Hematopoietic multipotent progenitor cell (in vitro differentiated cells): ENCODE measurements at places on chromosomes 2 and 18. TPM values are rescaled to one million over a fixed set of nuclear protein-coding genes. Genes with fewer than 3 reads are reported as not detected.

DNA sequence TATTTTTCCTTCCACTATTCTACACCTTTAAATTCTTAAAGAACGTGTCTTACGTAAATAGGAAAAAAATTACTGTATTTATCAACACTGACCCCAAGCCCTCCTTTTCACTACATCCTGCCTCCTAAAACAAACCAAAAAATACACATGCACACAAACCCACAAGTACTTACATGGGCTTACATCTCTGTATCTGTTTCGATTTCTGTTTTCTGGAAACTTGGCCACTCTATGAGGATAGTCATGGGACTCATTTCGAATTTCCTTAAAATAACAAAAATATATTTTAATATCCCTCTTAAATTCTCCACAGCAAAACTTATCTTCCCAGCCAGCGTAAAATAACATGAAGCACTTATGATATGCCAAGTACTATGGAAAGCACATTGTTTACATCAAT lies 25.0 kb downstream of the PTPN2 start:
- DNase-seq = no peak

DNA sequence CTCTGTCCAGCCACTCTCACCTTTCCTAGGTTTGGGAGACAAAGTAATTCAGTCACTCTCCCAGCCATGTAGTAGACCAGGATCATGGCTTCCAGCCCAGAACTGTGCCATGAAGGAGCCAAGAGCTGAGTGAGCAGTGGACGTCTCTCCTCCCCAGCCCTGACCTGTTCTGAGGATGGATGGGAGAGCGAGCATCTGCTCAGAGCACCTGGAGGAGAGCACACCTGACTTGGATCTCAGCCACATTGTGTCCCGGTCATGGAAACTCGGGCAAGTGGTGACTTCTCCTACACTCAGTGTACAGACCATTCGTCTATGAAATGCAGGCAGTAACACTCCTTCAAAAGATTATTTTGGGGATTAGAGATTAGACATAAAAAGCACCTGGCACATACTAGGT lies 299.7 kb downstream of the TNS1 start:
- no peak for DNase-seq

GRCh38 chr2:28447943-28448792 lies 47.7 kb upstream of the PLB1 start:
- no peak for DNase-seq

DNA sequence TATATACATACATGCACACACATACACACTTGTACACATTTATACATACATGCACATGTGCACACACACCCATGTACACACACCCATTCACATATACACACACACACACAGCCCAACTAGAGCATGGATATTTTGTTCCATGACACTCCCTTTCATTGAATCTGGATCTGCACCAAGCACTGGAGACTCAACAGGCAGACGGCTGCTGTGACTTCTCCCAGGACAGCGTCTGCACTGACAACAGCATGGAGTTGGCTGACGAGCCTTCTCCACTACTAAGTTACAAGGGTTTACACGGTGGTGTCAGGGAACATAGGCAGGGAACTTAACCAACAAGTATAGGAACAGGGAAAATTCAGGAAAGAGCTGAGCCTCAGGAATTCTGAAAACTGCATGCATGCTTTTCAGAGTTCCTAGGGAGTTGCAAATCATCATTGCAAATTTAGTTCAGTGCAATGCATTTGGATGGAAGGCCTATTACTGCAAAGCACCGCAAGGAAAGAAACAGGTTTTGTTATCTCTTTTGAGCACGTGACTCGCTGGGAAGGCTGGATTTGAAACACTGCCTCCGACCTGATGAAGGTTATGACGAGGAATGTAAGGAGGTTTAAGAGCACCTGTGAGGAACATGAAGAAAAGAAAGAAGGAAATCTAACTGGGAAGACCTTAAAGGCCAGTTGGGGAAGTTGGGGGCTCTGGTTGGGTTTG lies 35.9 kb downstream of the TMEM18 start:
- no peak for DNase-seq

DNA sequence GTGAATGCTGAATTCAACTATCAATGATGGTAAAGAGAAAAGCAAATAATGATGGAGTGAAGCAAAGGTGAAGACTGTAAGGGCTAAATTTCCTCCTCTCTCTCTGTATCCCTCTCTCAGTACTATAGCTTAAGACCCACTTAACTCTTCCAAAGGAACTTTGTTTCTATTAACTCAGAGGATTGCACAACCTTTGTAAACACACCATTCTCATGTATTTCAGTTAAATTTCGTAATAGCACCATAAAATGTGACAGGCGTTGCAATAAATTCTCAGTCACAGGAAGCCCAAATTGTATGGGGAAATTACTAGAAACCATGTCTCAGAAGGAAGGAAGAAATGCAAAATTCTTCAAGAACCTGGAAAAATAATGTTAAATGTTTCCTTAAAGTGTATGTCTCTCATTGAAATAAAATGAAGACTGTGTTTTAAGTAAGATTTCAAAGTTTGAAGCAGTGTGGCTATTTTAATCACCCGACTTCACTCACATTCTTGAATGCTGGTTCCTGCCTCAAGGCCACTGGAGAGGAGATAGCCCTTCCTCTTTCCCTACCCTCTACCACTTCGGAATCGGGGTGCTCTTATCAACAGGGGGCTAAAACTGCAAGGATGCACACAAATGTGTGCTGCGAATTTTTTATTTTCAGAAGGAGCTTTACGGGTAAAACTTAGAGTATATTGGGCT lies 112.1 kb downstream of the FTCDNL1 start:
- DNase-seq = peak; percentile 74

DNA sequence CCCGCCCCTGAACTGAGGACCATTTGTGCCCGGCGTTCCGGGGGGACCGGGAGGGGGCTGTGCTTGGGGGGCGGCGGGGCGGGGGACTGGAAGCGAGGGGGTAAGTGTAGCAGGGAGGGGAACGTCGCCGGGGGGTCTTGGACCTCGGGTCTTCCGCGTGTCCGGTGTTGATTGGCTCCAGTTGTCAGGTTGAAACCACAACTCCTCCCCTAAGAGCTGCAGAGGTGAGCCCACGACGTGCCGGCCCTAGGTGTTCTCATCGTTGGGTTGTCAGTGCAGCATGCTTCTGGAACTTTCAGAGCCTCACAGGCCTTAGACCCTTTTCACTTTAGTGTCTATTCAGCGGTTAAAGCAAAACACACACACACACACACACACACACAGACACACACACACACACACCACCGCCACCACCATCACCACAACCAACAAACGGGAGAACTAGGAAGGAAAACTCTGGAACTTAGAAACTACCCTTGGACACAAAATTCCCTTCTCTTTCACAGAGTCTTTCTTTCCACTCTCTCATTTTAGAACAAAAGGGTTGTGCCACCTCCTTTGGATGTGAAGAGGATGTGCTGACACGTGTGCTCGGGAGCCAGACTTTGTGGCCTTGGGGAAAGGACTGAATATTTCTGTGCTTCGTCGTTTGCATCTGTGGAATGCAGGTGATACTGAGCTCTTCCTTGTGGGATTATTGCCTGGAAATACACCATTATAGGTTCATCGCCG lies 6.7 kb upstream of the DLX2 start:
- DNase-seq = peak; percentile 19

DNA sequence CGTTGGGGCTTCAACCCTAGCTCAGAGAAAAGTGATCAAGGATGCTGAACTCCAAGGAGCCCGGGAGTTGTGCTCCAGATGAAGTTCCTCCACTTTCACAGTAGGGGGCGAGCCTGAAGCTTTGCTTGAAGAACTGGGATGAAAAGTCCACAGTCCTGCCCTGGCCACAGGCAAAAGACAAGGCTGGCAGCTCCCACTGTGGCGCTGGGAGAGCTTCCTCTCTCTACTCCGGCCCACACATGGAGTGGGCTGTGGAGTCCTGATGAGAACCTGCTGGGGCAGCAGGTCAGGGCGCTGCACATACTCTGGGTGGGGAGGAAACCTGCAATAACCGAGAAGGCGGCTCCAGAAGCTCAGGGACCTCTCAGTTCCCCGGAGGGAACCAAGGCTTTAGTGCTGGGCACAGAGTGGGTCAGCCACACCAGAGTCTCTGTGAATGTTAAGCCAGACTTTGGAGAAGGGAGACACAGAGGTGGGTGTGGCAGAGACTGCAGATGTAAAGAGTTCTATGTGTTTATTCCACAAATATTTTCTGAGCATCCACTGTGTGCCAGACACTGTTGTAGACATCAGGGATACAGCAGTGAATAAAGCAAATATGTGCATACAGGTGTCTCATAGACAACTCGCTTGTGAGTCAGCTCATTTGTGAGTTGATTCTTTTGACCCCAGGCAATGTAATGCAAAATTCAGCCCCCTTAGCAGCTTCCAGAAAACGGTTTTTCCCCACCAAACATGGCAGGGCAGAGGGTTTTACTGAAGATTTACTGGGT lies 48.0 kb upstream of the MRPL33 start:
- DNase-seq = peak; percentile 55

DNA sequence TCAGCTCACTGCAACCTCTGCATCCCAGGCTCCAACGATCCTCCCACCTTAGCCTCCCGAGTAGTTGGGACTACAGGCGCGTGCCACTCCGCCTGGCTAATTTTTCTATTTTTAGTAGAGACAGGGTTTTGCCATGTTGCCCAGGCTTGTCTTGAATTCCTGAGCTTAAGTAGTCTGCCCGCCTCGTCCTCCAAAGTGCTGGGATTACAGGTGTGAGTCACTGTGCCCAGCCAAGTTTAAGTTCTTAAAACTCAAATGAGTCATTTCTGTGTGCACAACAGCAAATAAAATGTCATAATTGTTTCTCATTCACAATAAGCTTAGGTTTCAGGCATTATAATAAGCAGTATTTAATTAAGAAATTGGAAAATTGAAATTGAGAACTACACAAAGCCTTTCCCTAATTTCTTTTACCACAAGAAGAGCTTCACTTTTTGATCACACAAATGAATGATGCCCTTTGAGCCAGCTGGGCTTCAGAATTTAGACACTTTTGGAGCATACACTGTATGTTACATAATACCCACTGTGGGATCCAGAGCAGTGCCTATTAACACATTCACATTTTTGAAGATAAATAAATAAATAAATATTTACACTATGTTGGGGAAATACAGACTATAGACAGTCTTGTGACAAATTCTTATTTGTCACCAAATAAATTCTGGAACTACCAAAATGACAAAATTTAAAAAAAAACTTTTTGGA lies 8.6 kb upstream of the ME2 start:
- no peak for DNase-seq

- peak; percentile 58 for DNase-seq
Observed at GRCh38 chr2:135742325-135742757, 686 bp downstream of the UBXN4 start.

DNA sequence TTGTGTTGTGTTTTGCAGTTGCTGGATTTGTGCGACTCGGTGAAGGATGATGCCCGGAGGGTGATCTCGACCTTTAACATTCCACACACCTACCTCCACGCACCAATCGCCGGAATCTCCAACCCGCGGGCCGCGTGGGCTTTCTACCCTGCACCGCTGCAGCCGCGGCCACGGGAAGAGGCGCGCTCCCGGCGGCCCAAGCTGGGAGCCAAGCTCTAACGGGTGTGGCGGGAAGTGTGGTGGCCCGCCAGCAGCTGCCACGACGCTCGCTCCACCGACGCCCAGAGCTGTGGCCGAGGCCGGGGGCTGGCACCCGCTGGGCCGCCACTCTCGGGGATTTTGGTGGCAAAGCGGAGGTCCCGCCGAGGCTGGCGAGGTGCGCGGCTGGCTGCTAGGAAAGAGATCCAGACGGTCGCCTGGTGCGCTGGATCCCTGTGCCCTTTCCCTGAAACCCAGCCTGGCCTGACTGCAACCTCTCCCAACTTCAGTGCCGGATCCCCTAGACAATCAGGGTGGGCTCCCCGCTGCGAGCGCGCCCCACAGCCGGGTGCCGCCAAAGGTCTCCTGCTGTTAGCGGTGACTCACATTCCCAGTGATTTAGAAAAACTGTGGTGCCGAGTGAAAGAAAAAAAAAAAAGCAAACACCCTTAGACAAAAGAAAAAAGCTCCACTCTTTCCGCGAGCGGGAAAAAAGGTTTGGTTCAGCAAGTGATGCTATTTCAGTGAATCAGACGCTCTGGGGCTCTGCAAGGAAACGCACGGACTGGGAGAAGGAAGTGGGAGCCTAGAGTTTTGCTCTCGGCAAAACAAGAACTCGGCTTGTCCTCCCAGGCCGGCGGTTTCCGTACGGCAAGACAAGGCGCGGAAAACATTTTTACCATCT lies 2.9 kb upstream of the BCL2L11 start:
- peak; percentile 33 for DNase-seq

DNA sequence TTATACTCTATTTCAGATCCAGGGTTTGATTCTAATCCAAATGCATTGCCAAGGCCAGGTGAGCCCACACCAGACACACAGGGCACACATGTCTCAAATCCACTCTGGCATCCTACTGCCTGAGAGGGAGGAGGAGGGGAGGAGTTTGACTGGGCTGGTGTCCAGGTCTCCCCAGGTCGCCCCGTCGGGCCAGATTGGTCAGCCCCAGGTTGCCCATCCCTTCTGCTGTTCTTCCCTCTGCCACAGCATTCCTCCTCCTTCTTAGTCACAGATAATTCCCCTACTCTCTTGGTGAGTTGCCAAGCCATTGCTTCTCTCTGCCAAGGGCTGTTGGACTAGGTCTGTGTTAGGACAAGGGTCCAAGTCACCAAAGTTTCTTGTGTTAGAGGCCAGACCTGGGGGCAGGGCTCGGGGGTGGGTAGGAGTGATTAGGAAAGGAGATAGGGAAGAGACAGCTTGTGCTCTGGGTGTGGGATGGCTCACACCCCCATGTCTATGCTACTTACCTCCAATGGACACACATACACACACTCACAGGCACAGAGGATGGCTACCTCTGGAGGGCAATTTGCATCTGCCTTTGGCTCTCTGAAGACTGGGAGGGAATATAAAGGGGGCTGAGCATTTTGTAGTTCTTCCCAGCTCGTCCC lies 2.5 kb upstream of the EGR4 start:
- DNase-seq = no peak

DNA sequence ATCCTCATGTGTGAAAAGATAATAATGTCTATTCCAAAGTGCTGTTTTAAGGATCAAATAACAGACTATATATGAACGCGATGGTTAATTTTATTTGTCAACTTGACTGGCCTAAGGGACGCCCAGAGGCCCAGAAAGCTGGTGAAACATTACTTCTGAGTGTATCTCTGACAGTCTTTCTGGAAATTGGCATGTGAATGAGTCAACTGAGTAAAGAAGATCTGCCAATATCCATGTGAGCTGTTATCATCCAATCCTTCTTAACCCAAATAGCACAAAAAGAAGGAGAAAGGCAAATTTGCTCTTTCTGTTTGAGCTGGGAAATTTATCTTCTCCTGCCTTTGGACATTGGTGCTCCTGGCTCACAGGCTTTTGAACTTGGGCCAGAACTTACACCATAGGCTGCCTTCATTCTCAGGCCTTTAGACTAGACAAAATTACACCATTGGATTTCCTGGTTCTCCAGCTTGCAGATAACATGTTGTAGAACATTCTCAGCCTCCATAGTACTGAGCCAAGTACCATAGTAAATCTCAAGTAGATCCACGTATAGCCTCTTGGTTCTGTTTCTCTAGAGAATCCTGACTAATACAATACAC lies 114.7 kb upstream of the DOCK10 start:
- DNase-seq = no peak

The GDF7 gene
- 2.2 TPM for total RNA-seq

The AKAIN1 gene
- total RNA-seq = not detected

The HTR2B gene
- not detected for total RNA-seq

The CXCR1 gene
- under 0.01 TPM for total RNA-seq

The SLC11A1 gene
- 3.8 TPM for total RNA-seq

The MBOAT2 gene
- 25.0 TPM for total RNA-seq

The RTP5 gene
- total RNA-seq = 1.1 TPM

The SPDYA gene
- total RNA-seq = 0.27 TPM

The STK11IP gene
- 30.2 TPM for total RNA-seq

The KATNAL2 gene
- total RNA-seq = 2.2 TPM

The OSBPL1A gene
- 14.8 TPM for total RNA-seq
